Activated CD4-positive, alpha-beta memory T cell treated with anti-CD3 and anti-CD28 coated beads, Interleukin-2, amount 10 ng/mL, durations not matched to agents 7 days and 5 days (primary cell): ENCODE measurements at places on chromosomes 1 and 21. TPM values are rescaled to one million over a fixed set of nuclear protein-coding genes. Genes with fewer than 3 reads are reported as not detected.

- H3K27me3 ChIP-seq = no peaks in the 10 kb centered on the region
- no peak overlapping the region for H3K4me3 ChIP-seq
- no peak overlapping the region for H3K27ac ChIP-seq
- no peak for DNase-seq
- peaks cover 4% of the 10 kb centered on the region for H3K4me1 ChIP-seq
Measured at GRCh38 chr1:194043984-194044755, 857.8 kb upstream of the B3GALT2 start.

- no peak overlapping the region for H3K27ac ChIP-seq
- peaks cover 50% of the 10 kb centered on the region for H3K4me1 ChIP-seq
- DNase-seq = no peak
- peaks cover 6% of the 10 kb centered on the region for H3K36me3 ChIP-seq
- H3K4me3 ChIP-seq = no peak overlapping the region
Measured at GRCh38 chr1:13735168-13735930, 35.4 kb downstream of the PRDM2 start.

DNA sequence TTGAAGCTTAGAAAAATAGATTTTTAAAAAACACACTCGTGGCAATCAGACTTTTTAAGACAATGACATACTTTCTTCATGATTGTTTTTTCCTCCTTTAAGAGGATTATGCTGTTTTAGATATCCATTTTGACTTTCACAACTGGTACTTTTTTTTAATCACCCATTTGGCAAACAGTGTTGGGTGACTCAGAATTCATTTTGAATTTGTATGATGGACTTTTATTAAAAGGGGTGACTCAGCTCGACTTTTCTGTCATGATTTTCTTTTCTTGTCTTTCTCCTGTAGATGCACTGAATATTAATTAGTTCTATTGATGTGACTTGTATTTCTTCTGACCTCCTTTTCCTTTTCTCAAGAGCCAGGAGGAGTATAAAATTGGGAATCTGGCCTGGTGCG is 44.7 kb downstream of the FMN2 start:
- no peak overlapping the region for H3K27ac ChIP-seq
- H3K4me3 ChIP-seq = no peak overlapping the region
- H3K36me3 ChIP-seq = no peaks in the 10 kb centered on the region
- no peaks in the 10 kb centered on the region for H3K27me3 ChIP-seq

DNA sequence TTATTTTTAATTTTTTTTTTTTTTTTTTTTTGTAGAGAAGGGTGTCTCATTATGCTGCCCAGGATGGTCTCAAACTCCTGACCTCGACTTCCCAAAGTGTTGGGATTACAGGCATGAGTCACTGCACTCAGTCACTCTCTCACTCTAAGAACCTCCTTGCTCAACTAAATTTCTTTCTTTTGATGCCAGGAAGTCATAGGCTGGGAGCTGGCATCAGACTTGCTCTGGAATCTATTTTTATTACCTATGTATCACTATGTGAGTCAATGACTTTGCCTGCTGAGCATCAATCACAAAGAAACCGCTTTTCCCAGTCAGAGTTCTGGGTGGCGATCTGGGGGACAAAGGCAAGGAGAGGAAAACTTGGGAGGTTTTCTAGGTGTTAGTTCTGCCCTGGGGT is 35.5 kb upstream of the PARP1 start:
- H3K4me1 ChIP-seq = peaks cover 31% of the 10 kb centered on the region
- H3K27ac ChIP-seq = no peak overlapping the region
- peaks cover 29% of the 10 kb centered on the region for H3K27me3 ChIP-seq
- DNase-seq = no peak
- H3K36me3 ChIP-seq = no peaks in the 10 kb centered on the region
- no peak overlapping the region for H3K4me3 ChIP-seq

DNA sequence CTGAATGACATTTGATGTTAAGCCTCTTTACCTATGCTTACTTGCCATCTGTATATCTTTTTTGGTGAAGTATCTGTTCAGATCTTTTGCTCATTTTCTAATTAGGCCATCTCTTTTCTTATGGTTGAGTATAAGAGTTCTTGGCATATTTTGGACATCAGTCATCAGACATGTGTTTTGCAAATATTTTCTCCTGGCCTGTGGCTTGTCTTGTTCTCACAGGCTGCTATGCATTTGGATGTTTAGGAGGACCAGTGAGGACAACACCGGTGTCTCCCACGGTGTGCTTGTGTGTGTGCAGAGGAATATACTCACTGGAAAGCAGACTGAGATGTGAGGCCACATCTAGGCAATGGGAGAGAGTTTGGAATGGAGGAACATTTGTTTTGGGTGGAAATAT is 87.1 kb upstream of the LYST start:
- no peak overlapping the region for H3K4me3 ChIP-seq
- H3K27ac ChIP-seq = no peak overlapping the region
- peaks cover 6% of the 10 kb centered on the region for H3K27me3 ChIP-seq
- no peak for DNase-seq

- no peaks in the 10 kb centered on the region for H3K36me3 ChIP-seq
- no peak overlapping the region for H3K4me3 ChIP-seq
- H3K27me3 ChIP-seq = no peaks in the 10 kb centered on the region
- no peaks in the 10 kb centered on the region for H3K4me1 ChIP-seq
Measured at GRCh38 chr21:28309596-28309995, 683.1 kb downstream of the LTN1 start.

GRCh38 chr1:19096036-19096833 is 113.8 kb downstream of the UBR4 start:
- no peaks in the 10 kb centered on the region for H3K27me3 ChIP-seq
- H3K27ac ChIP-seq = no peak overlapping the region
- no peak overlapping the region for H3K4me3 ChIP-seq
- peaks cover 76% of the 10 kb centered on the region for H3K36me3 ChIP-seq
- DNase-seq = peak; percentile 32

- no peak for DNase-seq
- no peak overlapping the region for H3K4me3 ChIP-seq
- no peaks in the 10 kb centered on the region for H3K4me1 ChIP-seq
- H3K27me3 ChIP-seq = peaks cover 3% of the 10 kb centered on the region
Measured at GRCh38 chr1:184425449-184426277, 38.8 kb downstream of the C1orf21 start.

DNA sequence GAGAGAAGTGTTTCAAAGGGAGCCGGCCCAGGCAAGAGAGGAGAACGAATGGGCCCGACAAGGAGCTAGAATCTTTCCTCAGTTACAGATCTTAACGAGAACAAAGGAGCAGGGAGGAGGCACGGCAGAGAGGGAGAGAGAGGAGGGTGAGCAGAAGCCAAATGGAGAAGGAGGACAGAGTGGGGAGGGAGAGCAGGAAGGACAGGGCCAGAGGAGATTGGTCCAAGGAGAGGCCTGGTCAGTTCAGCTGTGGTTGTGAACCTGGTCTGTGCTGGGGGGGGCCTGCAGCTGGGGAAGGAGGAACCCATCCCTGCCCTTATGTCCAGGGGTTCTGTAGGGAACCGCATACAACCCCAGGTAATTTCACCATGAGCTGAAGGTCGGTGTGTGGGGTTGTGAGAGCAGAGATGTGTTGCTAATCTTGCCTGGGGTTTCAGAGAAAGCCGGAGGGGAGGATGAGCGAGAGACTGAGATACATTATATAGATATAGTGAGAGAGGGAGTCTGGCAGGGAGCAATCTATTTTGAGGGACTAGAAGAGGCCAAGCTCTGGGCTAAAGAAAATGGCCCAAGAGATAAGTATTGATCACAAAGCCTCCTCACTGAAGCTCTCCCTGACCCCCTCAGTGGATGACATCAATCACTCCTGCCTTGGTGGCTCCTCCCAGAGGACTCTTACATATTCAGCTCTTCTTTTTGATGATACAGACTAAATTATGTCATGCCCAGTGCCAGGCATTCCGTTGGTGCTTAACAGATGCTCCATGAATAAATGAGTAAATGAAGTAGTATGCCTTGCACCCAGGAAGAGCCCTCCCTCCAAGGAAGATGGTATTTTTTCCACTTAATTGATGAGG is 64.2 kb upstream of the CD1D start:
- H3K27ac ChIP-seq = no peak overlapping the region
- no peak for DNase-seq
- H3K4me3 ChIP-seq = no peak overlapping the region
- peaks cover 8% of the 10 kb centered on the region for H3K4me1 ChIP-seq
- H3K36me3 ChIP-seq = peaks cover 2% of the 10 kb centered on the region

GRCh38 chr1:168833362-168833761 is 104.4 kb upstream of the DPT start:
- no peak for DNase-seq
- no peak overlapping the region for H3K27ac ChIP-seq
- no peaks in the 10 kb centered on the region for H3K27me3 ChIP-seq
- peaks cover 6% of the 10 kb centered on the region for H3K4me1 ChIP-seq

DNA sequence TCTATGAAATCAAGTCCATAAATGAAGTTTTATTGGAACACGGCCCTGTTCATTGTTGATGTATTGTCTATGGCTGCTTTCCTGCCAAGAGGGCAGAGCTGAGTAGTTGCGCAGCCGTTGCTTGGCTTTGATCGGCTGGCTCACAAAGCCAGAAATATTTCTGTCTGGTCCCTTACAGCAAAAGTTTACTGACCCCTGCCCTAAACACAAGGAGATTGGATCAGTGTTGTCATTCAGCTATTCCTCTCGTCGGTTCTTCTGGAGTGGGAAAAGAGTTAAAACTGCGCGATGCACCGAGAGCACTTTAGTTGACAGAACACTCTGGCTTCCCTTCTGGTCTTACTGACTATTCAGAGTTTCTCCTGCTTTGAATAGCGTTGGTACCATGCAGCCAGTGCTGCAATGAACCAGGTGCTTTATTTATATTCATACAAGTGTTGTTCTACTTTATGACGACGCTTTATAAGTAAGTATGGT is 868 bp downstream of the ZBTB40 start:
- peaks cover 18% of the 10 kb centered on the region for H3K4me1 ChIP-seq
- H3K4me3 ChIP-seq = peak overlapping the region; percentile 91

DNA sequence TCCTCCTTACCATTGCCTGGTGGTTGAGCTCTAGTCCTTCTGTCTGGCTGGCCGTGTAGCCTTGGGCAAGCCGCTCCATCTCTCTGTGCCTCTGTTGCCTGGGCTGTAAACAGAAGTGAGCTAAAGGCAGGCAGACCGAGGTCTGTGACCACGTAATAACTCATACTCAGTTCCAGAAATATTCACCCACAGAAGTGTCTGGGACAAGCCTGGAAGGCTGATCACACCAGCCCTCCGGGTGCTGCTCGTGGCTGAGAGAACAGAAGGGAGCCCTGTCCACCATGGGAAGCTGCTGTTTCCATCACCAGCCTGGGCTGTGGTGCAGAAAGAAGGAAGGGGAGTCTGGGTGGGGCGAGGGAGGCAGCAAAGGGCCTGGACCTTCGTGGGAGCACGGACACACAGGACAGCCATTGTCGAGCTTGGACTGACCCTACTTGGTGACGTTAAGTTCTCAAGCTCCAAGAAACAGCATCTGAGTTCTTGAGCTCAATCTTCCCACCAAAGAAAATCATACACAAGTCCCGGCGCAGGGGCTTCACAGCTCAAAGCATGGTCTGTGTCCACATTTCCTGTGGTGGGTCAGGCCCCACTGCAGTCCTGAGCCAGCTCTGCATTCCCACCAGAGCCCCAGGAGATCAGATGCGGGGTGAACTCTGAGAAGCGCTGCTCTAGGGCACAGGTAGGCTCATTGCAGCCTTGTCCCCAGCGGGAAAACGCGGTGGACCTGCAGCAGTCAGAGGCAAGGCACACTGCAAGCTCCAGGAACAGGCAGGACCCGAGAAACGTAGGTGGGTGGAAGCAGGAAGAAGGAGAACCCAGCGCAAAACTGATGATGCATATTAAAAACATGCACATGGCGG is 61.8 kb downstream of the RUNX3 start:
- no peak overlapping the region for H3K4me3 ChIP-seq
- no peaks in the 10 kb centered on the region for H3K36me3 ChIP-seq
- H3K27me3 ChIP-seq = peaks cover 37% of the 10 kb centered on the region
- DNase-seq = no peak
- no peak overlapping the region for H3K27ac ChIP-seq

GRCh38 chr1:31764312-31765040 is at the start of gene ADGRB2:
ADGRB2 (minus strand) TSS chr1:31764340; CDS start chr1:31757221, 7,119 bp downstream.
- H3K27ac ChIP-seq = no peak within 1 kb of the TSS
- no peak for DNase-seq
- H3K27me3 ChIP-seq = peaks cover 58% of the 10 kb centered on the region
- peaks cover 39% of the 10 kb centered on the region for H3K4me1 ChIP-seq
- no peaks in the 10 kb centered on the region for H3K36me3 ChIP-seq
- H3K4me3 ChIP-seq = peak within 1 kb of the TSS; percentile 67

GRCh38 chr1:147611021-147611426 is 59.3 kb downstream of the ACP6 start:
- DNase-seq = no peak
- H3K27me3 ChIP-seq = no peaks in the 10 kb centered on the region
- no peaks in the 10 kb centered on the region for H3K4me1 ChIP-seq
- peaks cover 61% of the 10 kb centered on the region for H3K36me3 ChIP-seq
- H3K27ac ChIP-seq = no peak overlapping the region

- H3K27me3 ChIP-seq = no peaks in the 10 kb centered on the region
- no peak overlapping the region for H3K4me3 ChIP-seq
- no peaks in the 10 kb centered on the region for H3K36me3 ChIP-seq
- no peak overlapping the region for H3K27ac ChIP-seq
Measured at GRCh38 chr1:238608144-238608543, 717.4 kb upstream of the ZP4 start.

DNA sequence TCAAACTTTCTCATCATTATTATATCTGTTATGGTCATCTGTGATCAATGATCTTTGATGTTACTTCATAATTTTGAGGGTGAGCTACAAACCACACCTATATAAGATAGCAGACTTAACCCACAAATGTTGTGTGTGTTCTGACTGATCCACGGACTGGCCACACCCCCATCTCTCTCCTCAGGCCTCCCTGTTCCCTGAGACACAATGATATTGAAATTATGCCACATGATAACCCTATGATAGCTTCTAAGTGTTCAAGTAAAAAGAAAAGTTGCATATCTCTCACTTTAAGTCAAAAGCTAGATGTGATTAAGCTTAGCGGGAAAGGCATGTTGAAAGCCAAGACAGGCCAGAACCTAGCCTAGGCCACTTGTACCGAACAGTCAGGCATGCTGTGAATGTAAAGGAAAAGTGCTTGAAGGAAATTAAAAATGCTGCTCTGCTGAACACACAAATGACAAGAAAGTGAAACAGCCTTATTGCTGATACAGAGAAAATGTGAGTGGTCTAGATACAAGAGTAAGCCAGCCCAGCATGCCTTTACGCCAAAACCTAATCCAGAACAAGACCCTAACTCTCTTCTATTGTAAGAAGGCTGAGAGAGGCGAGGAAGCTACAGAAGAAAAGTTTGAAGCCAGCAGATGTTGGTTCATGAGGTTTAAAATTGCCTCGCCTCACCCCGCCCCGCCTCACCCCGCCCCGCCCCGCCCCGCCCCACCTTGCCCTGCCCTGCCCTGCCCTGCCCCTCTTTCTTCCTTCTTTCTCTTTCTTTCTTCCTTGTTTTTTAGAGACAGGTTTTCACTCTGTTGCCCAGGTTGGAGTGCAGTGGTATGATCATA is 16.5 kb downstream of the CTSS start:
- peaks cover 15% of the 10 kb centered on the region for H3K4me1 ChIP-seq
- peak overlapping the region; percentile 33 for H3K27ac ChIP-seq
- peaks cover 38% of the 10 kb centered on the region for H3K36me3 ChIP-seq
- H3K4me3 ChIP-seq = no peak overlapping the region
- no peaks in the 10 kb centered on the region for H3K27me3 ChIP-seq

GRCh38 chr1:14650951-14651350 is 52.5 kb downstream of the KAZN start:
- H3K4me1 ChIP-seq = no peaks in the 10 kb centered on the region
- DNase-seq = no peak
- H3K27ac ChIP-seq = no peak overlapping the region

Gene MFSD2A
- total RNA-seq = 2.4 TPM

Gene RAB13
- total RNA-seq = 0.40 TPM

Gene RGS4
- total RNA-seq = not detected

Gene SPRR1B
- total RNA-seq = not detected

Gene HAO2
- total RNA-seq = not detected

Gene TINAGL1
- total RNA-seq = not detected

Gene OR2L5
- not detected for total RNA-seq

Gene NKAIN1
- not detected for total RNA-seq

Gene GPR25
- not detected for total RNA-seq
